ENCODE measurements at places on chromosomes 4 and X. TPM values are rescaled to one million over a fixed set of nuclear protein-coding genes. Genes with fewer than 3 reads are reported as not detected.

The MAGEB5 gene
- total RNA-seq, result not detected

DNA sequence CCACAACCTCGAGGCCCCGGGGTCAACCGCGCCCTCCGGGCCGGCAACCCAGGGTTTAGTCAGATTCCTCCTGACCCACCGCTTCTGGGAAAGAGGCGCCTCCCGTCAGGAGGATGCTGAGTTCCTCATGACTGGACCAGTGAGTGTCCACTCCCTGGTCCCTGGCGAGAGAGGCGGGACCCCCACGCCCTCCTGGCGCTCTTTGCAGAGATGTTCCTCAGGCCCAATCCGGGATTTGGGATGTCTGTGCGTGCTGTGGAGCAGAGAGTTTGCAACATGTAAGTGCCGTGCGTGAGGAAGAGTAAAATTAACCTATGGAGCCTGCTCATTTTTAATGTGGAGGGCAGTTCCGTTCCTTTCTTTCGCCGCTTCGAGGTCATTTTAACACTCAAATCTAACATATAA, 824 bp upstream of the UGDH start:
- no peak for DNase-seq
- H3K27ac ChIP-seq, result peak overlapping the region; percentile 68
- peak overlapping the region; percentile 93 for H3K4me3 ChIP-seq
- no peaks in the 10 kb centered on the region for H3K27me3 ChIP-seq
- no peaks in the 10 kb centered on the region for H3K36me3 ChIP-seq
- H3K4me1 ChIP-seq, result peaks cover 18% of the 10 kb centered on the region

DNA sequence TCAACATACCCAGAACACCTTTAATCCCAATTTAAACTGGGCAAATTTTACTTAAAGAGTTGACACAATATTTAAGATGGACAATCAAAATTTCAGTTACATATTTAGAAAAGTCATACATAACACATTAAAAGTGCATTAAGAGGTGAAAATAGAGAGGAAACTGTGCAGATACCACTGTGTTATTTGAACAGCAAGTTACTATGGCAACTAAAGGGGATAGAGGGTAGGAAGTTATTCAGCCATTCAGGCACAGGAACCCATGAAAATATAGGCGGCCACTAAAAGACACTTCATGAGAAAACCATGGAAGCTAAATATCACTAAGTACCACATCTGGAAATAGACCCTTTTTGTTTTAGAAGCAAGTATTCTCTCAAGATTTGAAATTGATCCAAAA, 75.1 kb downstream of the PDGFC start:
- no peak for DNase-seq
- no peak overlapping the region for H3K4me3 ChIP-seq
- no peaks in the 10 kb centered on the region for H3K27me3 ChIP-seq
- H3K4me1 ChIP-seq, result no peaks in the 10 kb centered on the region
- no peaks in the 10 kb centered on the region for H3K36me3 ChIP-seq
- no peak overlapping the region for H3K27ac ChIP-seq

DNA sequence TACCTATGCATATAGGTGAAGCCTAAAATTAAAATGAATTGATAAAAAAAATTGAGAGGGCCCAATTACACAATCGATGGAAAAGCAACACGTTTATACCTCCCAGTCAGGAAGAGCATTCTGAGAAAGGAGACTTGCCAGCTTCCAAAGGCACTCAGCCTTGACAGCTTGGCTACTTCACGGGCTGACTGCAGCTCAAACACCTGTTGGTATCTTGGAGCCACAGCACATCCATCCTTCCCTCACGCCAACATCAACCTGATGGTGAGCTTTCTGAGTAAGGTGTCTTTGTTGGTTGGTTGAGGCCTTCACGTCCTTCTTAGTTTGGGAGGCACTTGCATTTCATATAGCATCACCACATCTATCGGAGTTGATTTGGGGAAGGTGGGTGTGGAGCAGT, 598.9 kb upstream of the DIPK2B start:
- no peaks in the 10 kb centered on the region for H3K36me3 ChIP-seq
- H3K27me3 ChIP-seq, result no peaks in the 10 kb centered on the region
- H3K4me1 ChIP-seq, result no peaks in the 10 kb centered on the region
- DNase-seq, result peak; percentile 15

GRCh38 chrX:101383679-101384205, 2.2 kb downstream of the BTK start:
- H3K27ac ChIP-seq, result no peak overlapping the region
- no peaks in the 10 kb centered on the region for H3K4me1 ChIP-seq
- H3K4me3 ChIP-seq, result no peak overlapping the region
- no peak for DNase-seq

DNA sequence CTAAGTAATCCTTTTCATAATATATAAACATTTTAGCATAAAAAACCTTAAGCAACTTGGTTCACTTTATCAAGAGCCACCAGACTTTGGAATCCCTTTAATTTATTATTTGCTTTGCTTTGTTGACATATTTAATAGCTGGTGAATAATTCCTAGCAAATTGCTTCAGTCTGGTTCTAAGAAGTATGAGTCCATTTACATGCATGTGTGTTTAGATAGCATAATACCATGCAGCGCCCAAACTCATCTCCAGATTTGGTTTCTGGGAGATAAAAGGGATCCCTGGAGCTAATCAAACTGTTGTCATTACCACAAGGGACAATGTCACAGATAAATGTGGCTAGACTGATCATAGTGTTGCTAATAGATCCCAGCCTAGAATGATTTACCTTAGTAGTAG, 111.8 kb downstream of the TMEM144 start:
- no peak overlapping the region for H3K27ac ChIP-seq
- H3K4me3 ChIP-seq, result no peak overlapping the region
- H3K4me1 ChIP-seq, result no peaks in the 10 kb centered on the region
- no peak for DNase-seq
- no peaks in the 10 kb centered on the region for H3K36me3 ChIP-seq

GRCh38 chr4:180630012-180630665, 1613.1 kb upstream of the TENM3 start:
- no peaks in the 10 kb centered on the region for H3K27me3 ChIP-seq
- no peaks in the 10 kb centered on the region for H3K4me1 ChIP-seq
- no peaks in the 10 kb centered on the region for H3K36me3 ChIP-seq
- no peak overlapping the region for H3K4me3 ChIP-seq
- H3K27ac ChIP-seq, result no peak overlapping the region
- DNase-seq, result no peak

DNA sequence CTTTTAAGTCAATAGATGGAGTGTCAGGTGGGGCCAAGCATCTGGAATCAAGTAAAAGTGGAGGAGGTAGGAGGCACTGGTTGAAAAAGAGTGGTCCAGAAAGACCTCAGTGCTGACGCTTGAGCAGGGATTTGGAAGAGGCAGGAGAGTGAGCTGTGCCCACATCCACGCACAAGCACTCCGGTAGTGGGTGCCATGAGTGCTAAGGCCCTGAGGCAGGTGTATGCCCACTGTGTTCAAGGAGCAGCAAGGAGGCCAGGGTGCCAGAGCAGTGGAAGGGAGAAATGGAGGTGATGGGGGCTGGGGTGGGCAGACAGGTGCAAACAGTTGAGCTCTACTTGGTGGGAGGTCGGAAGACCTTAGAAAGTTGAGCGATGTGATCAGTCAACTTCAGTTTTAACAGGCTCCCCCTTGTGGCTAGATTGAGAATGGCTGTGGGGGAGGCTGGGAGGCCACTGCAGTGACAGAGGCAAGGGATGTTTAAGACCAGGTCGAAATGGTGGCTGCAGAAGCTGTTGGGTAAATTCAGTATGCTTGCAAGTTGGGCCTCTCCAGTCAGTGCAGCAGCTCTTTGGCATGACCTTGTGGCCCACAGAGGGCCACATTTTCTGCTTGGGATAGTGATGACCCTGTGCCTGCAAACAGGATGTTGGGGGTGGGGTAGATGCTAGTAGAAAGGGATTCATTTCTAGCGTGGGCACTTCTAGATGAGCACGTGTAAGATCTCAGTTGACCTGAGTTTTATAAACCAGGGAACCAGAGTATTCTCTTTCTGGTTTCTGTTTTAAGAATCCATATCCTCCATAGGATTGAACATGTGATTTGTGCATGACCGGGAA, 12.7 kb downstream of the TKTL1 start:
- H3K27ac ChIP-seq, result peak overlapping the region; percentile 50
- no peaks in the 10 kb centered on the region for H3K36me3 ChIP-seq
- H3K4me3 ChIP-seq, result no peak overlapping the region
- peak; percentile 85 for DNase-seq

The CT45A2 gene
- not detected for total RNA-seq
